ENCODE measurements at places on chromosomes 3 and 15. TPM values are rescaled to one million over a fixed set of nuclear protein-coding genes. Genes with fewer than 3 reads are reported as not detected.
A peak's percentile ranks its signal among the peaks of the same experiment; 100 is the strongest.

DNA sequence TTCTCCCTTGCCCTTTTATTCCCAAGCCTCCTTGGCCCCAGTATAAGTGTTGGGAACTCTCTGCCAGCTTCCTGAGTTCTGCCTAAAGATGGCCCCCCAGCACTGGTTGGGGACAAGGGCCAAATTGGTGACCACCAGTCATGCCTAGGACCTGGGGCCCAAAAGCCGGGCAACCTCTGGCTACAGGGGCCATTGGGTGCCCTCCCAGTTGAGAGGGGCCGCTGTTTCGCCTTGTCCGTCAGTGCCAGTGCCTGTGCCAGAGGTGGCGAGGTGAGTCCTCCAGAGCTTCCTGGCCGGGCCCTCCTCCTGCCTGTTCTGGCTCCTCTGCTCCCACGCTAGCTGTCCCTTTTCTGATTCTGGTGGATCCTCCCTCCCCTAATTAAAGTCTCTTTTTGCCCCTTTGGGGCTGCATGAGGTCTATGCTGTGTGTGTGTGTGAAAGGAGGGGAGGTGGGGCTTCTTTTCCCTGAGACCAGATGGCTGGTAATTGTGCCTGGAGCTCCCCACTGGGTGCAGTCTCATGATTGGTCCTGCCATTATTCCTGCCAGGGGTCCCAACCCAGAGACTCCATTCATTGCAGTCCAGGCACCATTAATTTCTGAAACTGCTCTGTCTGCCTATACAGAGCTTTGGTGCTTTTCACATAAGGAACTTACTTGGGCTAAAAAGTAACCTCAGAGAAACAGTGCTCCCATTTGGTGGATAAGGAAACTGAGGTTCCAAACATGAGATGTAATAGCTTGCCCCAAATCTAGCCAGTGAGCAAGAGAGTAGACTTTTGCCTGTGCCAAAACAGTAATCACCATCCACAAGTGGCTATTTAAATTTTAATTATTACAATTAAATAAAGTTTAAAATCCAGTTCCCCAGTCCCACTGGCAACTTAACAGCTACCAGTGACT lies 3.1 kb upstream of the TTLL3 start:
- no peak overlapping the region for H3K27ac ChIP-seq
- no peak for DNase-seq
- H3K27me3 ChIP-seq: no peaks in the 10 kb centered on the region
- peaks cover 15% of the 10 kb centered on the region for H3K4me1 ChIP-seq
- peaks cover 13% of the 10 kb centered on the region for H3K36me3 ChIP-seq

The PIGZ gene
- total RNA-seq: 6.3 TPM

GRCh38 chr15:88932271-88932874 lies 19.2 kb upstream of the MFGE8 start:
- no peaks in the 10 kb centered on the region for H3K36me3 ChIP-seq
- H3K4me1 ChIP-seq: 0 out of 2 replicates have a peak, but pooled peaks cover 3% of the 10 kb centered on the region
- H3K4me3 ChIP-seq: no peak overlapping the region
- H3K27me3 ChIP-seq: no peaks in the 10 kb centered on the region
- H3K27ac ChIP-seq: peak overlapping the region; percentile 62
- DNase-seq: no peak

- no peaks in the 10 kb centered on the region for H3K36me3 ChIP-seq
- no peak for DNase-seq
- H3K27me3 ChIP-seq: no peaks in the 10 kb centered on the region
- H3K4me1 ChIP-seq: no peaks in the 10 kb centered on the region
- no peak overlapping the region for H3K27ac ChIP-seq
Observed at GRCh38 chr3:34033839-34034238, 235.4 kb downstream of the PDCD6IP start.

The CIAO2A gene
- 89.8 TPM for total RNA-seq

The ONECUT1 gene
- total RNA-seq: 0.18 TPM

- DNase-seq: no peak
- peak overlapping the region; percentile 42 for H3K4me3 ChIP-seq
- H3K36me3 ChIP-seq: no peaks in the 10 kb centered on the region
- no peak overlapping the region for H3K27ac ChIP-seq
- peaks cover 5% of the 10 kb centered on the region for H3K27me3 ChIP-seq
Observed at GRCh38 chr15:68578175-68578979, 416 bp upstream of the CORO2B start.

The C3orf85 gene
- total RNA-seq: not detected

DNA sequence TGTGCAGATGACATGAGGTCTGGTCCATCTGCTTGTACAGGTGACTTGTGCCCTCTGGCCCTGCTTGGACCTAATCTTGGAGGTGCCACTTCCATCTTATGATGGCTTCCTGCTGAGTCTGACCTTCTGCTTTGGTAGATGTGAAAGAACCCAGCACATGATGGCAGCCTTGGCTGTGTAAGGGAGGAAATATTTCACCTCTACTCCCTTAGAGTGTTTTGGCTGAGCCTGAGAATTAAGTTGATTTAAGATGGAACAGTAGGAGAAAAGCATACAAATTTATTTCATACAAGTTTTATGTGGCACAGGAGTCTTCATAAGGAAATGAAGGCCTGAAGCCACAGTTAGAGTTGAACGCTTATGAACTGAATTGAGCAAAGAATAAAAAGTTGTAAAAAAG lies 27.6 kb upstream of the CDCP1 start:
- H3K4me1 ChIP-seq: peaks cover 10% of the 10 kb centered on the region
- no peaks in the 10 kb centered on the region for H3K36me3 ChIP-seq
- no peak overlapping the region for H3K27ac ChIP-seq
- no peak overlapping the region for H3K4me3 ChIP-seq

The P2RY1 gene
- 0.08 TPM for total RNA-seq

DNA sequence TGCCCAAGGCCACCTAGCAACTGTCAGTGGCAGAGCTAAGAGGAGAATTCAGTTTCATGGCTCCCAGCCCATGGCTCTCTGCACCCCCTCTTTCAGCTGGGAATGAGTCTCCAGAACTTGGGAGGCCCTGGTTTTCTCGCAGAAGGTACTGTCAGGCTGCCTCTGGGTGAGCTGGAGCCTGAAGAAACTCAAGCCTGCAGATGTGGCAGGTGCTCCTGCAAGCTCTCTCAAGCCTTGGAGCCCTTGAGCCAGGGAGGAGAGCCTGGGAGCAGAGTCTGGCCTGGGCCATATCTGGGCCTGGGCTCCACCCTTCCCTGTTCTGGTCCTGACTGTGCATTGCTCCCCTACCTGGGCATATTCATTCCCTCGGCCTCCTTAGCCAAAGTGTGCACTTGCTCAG lies 74.4 kb upstream of the TLE3 start:
- no peaks in the 10 kb centered on the region for H3K27me3 ChIP-seq
- H3K4me1 ChIP-seq: no peaks in the 10 kb centered on the region
- no peak overlapping the region for H3K27ac ChIP-seq
- no peaks in the 10 kb centered on the region for H3K36me3 ChIP-seq

Measured in Panc1 (cell line).